Ecto neural progenitor cell (in vitro differentiated cells): ENCODE measurements at places on chromosomes 11 and 22.
A peak's percentile ranks its signal among the peaks of the same experiment; 100 is the strongest.

DNA sequence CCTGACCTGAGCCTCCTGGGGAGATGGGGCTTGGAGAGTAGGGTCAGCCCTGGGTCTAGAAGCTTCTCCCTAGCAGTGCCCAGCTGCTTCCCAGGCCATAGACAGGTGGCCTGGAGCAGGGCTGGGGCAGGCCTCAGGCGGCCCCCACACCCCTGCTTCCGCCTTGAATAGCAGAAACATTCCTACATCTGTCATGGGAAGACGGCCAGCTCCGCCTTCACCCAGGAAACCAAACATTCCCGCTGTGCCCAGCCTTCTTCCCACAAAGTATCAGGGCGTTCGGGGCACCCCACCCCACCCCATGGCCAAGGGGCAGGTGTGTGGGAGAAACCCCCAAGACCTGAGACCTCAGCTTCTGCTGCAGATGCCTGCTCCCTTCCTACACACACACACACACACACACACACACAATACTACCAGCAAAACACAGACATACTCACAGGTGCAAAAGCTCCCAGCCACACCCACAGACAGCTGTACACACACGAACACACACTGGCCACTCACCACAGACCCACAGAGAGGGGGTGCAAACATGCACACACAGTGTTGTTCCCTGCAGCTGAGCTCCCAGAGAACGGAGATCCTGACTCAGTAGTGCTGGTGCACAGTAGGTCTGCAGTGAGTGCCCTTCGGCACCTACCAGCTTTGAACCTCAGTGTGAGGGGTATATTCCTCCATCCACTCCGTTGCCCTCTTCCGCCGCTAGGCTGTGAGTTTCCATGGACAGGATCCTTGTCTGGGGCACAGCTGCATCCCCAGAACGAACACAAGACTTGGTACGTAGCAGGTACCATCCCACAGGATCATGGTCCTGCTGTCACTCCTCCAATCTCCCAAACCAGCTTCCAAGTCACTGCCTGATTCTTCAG lies 37.4 kb downstream of the PDGFB start:
- no peak for DNase-seq

- DNase-seq = no peak
Observed at GRCh38 chr11:125448136-125448535, 47.9 kb downstream of the FEZ1 start.

GRCh38 chr11:10886652-10887250 lies 28.9 kb upstream of the ZBED5 start:
- DNase-seq = no peak

GRCh38 chr11:65356394-65356972 lies 1.9 kb downstream of the TIGD3 start:
- no peak for DNase-seq

GRCh38 chr11:9972989-9973388 lies 309.1 kb downstream of the SWAP70 start:
- no peak for DNase-seq

DNA sequence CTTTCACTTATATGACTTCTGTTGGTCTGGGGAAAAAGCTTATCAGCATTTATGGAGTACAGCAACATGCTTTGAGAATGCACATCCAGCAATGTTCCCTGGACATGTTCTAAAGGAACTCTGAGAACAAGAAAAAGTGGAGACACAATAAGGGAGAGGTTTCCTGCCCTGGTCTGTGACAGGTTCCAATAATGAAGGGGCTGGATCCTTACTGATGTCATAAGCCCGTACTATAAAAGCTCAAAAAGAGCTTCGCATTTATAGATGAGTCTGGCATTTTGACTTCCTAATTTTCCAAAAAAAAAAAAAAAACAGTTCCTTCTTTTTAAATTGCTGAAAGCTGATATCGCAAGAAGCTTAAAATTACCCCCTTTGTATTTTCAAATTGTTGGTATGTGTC lies 129.1 kb downstream of the MPPED2 start:
- no peak for DNase-seq

DNA sequence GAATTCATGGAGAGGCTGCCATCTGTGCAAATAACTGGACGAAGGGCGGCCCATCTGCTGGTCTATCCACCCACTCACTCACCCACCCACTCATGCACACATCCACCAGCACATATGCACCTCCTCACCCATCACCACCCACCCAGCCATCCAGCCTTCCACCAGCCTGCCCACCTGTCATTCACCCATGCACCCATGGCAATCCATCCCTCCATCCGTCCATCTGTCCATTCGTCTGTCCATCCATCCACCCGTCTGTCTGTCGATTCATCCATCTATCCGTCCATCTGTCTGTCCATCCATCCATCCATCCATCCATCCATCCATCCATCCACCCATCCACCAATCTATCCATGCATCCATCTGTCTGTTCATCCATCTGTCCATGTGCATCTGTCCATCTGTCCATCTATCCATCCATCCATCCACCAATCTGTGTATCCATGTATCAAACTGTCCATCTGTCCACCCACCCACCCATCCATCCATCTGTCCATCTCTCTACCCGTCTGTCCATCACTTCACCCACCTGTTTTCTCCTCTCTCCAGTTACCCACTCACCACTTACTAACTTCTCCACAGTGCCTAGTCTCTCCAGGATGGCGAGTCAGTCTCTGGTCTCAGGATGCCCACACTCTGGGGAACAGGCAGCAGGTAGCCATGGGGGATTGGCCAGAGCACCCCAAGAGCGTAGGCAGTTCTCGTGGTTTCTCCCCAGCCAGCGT lies 8.9 kb downstream of the TRPM5 start:
- DNase-seq = no peak

DNA sequence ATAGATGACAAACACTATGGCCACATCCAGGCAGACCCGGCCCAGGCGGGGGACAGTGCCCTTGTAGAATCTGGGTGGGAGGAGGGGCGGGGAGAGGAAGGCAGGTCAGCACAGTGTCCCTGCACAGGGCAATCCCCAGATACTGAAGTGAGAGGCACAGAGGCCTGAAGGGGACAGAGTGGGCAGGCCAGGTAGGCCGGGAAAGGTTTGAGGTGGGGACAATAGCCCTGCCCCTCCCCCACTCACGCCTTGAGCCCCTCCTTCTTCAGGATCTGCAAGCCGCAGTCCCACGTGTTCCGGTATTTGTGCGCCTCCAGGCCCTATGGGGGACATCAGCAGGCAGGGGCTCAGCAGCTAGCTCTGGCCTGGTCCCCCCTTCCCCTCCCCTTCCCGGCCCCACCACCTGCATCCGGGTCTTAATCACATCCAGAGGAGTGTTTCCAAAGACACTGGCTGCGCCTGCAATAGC lies 2.3 kb downstream of the SLC25A1 start:
- no peak for DNase-seq

- peak; percentile 72 for DNase-seq
Observed at GRCh38 chr11:62922653-62923431, 1.7 kb upstream of the CHRM1 start.

DNA sequence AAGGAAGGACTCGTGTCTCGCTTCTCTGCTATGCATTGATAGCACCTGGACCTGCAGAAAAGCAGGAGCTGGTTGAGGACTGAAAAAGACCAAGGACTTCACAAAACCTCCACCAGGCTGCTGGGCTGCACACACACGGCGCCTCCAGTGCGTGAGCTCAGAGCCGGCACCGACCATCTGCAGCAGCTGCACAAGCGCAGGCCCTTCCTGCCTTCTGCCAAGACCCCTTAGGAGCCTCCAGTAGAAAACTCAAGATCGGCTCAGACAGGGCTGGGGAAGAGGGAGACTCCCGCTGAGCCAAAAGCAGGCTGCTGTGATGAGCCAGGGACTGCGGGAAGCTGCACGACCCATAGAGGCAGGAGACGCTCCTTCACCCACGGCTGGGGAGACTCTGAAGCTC lies 70.9 kb downstream of the PHF21B start:
- DNase-seq = no peak

GRCh38 chr22:26725012-26725676 lies 67.8 kb downstream of the MIAT start:
- DNase-seq = no peak

GRCh38 chr11:69101792-69102695 lies 53.3 kb downstream of the TPCN2 start:
- no peak for DNase-seq

DNA sequence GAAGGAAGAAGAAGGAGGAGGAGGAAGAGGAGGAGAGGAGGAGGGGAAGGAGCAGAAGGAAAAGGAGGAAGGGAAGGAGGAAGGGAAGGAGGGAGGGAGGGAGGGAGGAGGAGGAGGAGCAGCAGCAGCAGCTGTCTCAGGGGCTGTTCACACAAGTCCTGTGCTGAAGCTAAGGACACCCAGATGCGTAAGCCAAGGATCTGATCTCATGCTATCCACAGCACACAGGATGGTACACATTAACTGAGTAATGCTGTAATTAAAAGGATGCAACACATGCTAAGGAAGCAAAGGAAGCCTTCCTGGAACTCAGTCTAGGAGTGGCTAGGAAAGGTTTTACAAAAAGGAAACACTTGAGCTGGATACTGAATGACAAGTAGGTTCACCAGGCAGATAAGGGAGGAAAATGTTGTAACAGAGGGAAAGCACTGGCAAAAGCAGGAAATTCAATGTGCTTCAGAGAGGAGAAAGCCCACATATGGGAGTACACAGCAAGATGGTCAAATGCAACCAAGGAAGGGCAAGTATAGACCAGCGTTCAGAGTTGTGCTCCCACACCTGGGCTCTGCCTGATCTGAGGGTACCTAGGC lies 32.0 kb downstream of the TRIM66 start:
- DNase-seq = no peak

DNA sequence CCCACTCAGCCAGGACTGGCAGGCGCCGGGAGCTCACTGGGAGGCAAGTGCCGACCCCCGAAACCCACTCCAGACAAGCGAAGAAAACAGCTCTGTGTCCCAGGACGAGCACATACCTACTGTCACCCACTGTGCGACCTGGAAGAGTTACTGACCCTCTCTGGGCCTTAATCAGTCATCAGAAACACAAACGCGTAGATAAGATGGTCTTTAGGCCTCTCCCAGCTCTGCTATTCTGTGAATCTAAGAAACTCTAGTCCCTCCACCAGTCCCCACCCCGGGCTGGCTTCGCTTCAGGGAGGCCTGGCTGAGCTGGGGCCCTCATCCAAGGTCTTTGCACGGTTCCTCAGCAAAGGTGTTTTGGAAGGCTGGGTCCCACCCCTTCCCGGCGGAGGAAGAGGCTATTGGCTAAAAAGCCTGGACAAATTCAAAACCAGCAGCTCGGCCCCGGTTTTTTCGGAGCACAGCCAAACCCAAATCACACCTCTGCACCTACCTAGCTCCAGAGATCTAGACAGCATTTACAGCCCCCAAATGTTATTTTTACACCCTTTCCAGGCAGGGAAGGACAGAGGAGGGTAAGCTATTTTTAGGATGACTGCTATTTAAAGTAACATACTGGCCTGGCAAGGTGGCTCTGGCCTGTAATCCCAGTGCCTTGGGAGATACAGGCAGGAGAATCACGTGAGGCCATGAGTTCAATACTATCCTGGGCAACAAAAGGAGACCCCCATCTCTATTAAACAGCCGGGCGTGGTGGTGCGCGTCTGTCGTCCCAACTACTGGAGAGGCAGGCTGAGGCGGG lies 13.2 kb upstream of the HDHD5 start:
- DNase-seq = no peak

DNA sequence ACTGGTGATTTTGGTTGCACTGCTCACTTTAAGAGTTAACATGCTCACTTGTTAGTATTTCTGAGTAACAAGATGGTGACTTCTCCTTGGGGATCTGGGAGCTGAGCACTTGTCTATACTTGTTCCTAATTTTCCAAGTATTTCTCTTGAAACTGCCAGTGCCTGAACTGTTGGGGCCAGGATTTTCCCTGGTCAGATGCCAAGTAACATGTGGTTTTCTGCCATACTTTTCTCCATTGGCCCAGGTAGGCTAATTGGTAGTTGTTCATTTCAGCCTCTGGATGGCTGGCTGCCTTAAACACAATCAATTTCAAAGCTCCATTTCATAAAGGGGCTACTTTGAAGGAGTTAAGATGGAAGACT lies 35.0 kb downstream of the RNF141 start:
- no peak for DNase-seq

DNA sequence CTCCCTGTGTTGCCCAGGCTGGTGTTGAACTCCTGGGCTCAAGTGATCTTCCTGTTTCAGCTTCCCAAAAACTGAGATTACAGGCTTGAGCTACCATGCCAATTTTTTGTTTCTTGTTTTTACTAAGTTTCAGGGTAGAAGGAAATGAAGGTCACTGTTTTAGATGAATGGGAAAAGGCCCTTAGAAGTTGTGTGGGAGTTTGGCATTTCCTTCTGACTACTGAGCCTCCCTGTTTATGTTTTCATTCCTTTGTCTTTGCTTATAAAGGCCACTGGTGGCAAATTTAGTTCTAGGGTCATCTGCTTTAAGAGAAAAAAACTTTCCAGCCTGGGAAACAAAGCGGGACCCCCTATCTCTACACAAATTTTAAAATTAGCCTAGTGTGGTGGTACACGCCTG lies 22.1 kb downstream of the SRPRA start:
- DNase-seq = no peak

DNA sequence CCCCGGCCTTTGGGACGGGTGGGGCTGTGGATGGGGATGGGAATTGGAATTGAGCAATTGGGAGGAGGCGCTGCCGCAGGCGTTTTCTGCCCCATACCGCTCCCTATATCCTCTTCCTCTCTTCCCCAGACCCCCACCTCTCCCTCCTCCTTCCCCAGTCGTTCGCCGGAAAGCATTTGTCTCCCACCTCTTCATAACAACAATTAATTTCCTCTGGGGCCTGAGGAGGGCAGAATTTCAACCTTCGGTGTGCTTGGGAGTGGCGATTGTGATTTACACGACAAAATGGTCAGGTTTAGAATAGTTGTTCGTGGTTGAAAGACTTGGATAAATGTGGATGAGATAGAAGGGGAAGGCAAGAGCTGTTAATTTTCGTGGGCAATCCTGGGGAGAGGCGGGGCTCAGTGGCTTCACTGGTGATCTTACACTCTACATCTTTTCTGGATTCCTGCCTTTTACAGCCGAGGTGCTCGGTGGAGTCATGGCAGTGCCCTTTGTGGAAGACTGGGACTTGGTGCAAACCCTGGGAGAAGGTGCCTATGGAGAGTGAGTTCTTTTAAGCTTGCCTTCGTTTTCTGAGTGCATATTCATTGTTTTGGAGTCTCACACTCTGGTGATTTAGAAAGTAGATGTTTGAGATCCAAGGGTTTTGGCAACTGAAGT lies 1.5 kb downstream of the CHEK1 start:
- no peak for DNase-seq

- peak; percentile 49 for DNase-seq
Observed at GRCh38 chr11:134277183-134278001, 1.2 kb downstream of the GLB1L3 start.

DNA sequence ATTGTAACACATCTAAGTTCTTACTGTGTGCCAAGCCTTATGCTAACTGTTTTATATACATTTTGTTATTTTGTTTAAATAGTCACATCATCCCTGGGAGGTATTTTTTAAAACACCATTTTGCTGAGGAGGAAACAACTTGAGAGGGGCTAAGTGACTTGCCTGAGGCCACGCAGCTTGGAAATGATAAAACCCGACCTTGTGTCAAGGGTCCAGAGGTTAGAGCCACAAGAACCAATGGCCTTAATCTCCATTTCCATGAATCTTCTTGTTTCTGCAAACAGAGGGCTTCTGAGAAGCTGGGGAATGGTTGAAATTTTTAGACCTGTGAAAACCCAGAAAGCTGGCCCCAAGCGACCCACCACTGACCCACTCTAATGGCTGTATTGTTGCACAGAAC lies 16.7 kb downstream of the ABTB2 start:
- no peak for DNase-seq

GRCh38 chr22:37054056-37054395 lies 2.5 kb downstream of the KCTD17 start:
- DNase-seq = no peak
